ENCODE measurements at places on chromosomes 3 and 15.
A peak's percentile ranks its signal among the peaks of the same experiment; 100 is the strongest.

DNA sequence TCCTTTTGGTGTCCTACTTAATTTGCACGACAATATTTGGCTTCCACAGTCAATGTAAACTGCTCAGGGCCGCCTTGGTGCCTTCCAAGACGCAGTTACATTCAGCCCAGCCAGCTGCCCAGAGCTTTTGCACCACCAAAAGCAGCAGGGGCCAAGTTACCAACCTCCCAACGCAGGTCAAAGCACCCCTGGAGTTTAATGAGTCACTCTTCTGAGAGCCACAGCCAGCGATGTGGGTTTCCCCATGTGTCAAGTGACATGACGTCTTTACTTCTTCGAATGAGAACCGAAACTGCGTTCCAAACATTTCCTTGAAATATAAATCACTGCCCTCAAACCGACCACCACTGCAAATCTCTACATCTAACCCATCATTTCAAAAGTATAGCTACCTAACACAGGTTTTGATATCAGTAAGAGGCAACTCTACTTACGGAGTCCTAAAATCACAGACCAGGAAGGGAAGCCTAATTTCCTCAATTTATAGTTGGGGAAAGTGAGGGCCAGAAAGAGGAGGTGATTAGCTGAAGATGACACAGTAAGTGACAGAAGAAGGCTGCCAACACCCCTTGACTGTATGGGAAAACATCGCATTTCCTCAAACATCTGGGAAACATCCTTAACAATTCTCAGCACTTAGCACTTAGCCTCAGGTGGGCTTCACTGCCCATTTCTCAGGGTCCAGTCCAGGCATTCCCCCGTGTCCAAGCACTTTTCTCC lies 24.5 kb downstream of the MB21D2 start:
- DNase-seq = peak; percentile 77

- peak; percentile 7 for DNase-seq
Measured at GRCh38 chr3:183178833-183179549, 16.5 kb upstream of the LAMP3 start.

DNA sequence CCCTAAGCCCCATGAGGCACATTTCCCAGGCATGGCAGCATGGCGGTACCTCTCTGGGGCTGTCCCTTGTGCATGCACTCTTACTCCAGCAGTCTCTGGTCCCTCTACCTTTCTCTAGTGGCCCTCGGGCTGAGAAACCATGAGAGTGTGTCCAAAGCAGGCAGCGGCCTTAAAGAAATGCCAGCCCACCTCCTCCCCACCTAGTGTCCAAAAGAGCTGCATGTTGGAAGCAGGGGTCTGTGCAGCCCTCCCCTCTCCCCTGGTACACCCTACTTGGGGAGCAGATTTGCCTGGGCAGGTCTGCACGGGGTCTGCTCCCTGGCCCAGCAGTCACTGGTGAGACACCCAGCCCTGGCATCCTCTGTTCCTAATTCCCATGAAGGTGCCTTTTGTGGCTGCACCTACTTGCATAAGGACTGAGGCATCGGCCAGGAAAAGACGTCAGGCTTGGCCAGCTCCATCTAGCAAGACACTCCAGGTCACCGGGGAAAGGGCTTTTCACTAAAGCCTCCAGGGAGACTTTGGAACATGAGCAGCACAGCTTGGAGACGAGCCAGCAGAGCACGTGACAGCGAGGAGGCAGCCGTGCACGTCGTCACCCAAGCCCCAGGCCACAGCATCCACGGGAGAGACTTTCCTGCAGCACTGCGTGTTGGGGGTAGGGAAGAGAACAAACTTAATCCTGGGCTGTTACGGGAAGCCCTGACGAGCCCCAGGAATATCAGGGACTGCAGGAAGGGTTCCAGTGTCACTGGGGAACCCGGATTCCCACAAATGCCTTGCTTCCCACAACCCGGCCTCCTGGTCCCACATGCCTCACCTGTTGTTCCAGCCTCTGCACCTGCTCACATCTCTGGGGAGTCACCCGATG lies 38.8 kb downstream of the TM2D3 start:
- no peak for DNase-seq

DNA sequence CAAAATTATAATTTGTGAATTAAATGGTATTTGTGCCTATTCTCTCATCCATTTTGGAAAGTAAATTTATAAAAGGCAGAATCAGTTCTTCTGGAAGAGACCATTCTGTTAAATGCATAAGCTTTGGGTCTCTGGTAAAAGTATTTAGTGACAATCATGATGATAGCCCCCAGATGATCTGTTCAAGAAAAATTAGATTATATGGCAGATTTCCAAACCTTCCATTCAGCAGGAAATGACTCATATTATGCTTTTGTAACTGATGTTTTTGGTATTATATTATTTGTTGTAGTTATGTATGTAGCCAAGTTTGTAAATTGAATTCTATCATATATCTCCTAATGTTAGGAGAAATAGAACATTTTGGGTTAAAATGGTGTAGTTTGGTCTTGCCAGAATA lies 340.8 kb upstream of the DPH6 start:
- no peak for DNase-seq

- DNase-seq = no peak
Measured at GRCh38 chr3:186679151-186679550, 13.3 kb downstream of the HRG start.

DNA sequence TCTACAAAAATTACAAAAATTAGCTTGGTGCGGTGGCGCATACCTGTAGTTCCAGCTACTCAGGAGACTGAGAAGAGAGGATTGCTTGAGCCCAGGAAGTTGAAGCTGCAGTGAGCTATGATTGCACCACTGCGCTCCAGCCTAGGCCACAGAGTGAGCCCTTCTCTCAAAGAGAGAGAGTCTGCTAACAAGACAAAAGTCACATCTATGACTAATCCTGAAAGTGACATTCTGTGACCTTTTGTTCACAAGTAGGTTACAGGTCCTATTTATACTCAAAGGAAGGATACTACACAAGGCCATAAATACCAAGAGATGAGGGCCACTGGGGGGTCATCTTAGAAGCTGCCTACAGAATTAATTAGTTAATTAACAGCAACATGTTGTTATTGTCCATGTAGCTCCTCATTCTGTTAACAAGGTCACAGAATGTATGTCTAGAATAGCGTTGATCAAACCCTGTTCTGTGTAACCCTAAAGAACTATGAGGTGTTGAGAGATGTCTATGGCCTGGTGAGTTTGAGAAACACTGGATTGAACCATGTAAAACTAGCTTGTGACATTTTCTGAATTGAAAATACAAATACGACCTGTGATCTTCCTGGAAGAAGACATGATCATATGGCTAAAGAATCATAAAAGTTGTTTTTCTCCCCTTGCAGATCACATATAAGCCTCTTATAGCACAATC lies 97.0 kb downstream of the SAMMSON start:
- no peak for DNase-seq

- no peak for DNase-seq
Measured at GRCh38 chr3:128376516-128376915, 90.2 kb downstream of the DNAJB8 start.

DNA sequence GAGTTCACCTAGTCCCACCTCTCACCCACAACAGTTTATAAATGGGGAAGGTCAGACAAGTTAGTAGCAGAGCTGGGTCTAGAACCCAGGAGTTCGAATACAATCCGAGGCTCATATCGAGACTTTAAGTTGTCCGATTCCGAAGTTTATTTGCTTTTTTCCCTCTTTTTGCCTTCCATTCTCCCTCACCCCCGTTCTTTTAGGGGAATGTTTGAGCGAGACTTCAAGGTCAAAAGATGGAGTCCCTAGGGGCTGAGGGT lies 7.3 kb downstream of the BCL6 start:
- no peak for DNase-seq

DNA sequence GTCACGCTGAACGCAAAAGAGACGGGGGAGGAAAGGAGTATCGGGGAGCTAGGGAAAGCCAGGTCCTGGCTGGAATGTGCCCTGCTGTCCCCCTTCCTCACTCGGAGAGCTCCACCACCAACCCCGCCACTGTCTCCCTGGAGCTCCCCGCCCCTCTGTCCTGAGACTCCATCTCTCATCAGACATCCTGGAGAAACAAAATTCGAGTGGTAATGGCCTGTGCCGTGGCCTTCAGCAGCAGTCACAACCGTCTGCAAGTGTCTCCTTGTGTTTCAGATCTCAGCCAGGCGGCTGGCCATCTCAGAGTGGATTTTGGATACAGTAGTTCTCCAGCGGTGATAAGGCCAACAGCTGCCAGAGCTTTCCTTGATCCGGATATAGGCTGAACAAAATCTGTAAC lies 76.9 kb downstream of the OCA2 start:
- no peak for DNase-seq

DNA sequence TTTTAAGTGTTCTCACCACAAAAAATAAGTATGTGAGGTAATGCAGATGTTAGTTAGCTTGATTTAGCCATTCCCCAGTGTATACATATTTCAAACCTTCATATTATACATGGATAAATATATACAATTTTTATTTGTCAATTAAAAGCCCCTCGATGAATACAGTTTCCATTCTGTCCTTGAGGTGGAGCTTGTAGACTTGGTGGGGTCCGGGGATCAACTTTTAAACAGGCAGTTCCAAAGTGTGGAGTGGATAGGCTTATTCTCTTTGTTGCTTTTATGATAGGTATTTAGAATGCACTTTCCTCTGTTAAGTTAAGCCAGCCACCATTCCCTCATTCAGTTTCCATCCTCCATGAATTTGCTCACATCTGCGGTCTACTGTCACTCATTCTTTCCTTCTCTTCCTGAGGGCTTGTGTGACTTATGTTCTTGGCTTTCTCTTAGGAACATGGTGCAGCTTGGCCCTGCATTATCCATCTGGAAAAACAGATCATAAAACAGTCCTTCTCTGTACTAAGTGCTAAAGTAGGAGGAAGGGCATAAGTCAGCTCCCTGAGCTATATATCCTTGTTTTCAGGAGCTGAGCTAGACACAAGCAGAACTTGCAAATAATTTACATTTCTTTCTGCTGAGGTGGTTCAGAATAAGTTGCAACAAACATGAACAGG lies 149.1 kb downstream of the NFKBIZ start:
- no peak for DNase-seq

DNA sequence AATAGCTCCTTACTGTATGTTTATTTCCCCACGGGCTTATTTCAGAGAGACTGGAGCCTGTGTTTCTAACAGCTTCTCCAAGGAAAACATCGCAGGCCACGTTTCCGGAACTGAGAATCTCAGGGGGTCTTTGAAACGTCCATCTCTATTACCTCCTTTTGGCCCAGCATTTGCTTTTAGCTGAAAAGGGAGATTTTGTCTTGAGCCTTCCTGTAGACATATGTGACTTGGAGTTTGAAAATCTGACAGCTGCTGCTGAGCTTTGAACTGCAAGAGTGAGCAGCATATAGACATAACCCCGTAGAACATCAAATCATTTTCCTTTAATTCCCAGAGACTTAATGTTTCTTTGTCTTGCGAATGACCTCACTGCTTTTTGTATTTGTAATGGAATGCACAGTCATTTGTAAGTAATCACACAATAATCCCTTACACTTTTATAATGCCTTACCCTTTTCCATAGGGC lies 54.6 kb downstream of the LPP start:
- no peak for DNase-seq

DNA sequence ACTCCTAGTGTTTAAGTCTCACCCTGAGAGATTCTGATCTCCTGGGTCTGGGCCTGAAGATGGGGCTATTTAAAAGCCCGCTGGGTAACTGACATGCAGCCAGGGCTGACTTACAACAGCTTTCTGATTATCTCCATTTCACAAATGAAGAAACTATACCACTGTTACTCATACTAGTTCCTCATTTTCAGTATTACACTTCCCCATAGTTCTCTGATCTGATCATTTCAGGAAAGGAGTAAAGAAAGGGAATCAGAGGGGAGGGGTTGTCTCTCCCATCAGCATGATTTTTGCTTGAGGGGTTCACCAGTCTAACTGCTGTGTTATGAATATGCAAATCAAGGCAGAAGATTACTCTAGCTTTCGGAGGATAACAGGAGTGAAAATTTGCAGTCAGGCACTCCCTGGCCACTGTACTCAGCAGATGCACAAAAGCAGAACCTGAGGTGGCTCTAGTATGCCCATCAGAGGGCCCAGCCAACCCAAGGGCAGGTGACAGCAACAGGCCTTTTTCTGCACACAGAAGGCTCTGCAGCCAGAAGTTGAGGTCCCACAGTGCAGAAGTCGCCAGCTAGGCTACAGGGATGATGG lies 59.4 kb downstream of the DAPK2 start:
- no peak for DNase-seq

DNA sequence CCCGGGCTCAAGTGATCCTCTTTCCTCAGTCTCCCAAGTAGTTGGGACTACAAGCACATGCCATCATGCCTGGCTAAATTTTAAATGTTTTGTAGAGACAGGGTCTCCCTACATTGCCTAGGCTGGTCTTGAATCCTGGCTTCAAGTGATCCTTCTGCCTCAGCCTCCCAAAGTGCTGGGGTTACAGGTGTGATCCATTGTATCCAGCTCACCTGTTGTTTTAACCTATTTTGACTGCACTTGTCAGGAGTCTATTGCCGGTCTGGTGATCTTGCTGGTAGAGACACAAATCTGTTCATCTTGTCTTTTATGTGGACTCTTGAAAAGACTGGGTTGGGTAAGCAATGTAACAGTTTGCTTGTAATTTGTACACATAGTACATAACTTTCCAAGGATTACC lies 7.9 kb downstream of the IREB2 start:
- no peak for DNase-seq

DNA sequence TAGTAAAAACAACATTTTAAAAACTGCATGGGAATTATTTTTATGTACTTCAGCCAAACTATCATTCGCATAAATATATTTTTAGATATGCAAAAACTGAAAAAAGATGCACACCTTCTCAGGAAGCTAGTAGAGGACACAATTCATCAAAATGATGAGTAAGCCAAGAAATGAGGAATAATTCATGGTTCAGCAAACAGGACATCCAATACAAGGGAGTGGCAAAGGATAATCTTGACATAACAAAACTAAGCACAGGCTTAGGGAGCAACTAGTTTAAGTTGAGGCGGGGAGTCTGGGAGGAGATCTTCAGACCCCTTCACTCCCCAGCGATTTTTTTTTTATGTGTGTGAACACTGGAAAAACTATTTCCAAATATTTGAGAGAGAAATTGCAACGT lies 93.7 kb downstream of the ZNF280D start:
- DNase-seq = no peak

- DNase-seq = no peak
Measured at GRCh38 chr3:123660900-123661299, 76.0 kb upstream of the HACD2 start.

- no peak for DNase-seq
Measured at GRCh38 chr15:42079401-42079908, 14.9 kb downstream of the PLA2G4D start.

DNA sequence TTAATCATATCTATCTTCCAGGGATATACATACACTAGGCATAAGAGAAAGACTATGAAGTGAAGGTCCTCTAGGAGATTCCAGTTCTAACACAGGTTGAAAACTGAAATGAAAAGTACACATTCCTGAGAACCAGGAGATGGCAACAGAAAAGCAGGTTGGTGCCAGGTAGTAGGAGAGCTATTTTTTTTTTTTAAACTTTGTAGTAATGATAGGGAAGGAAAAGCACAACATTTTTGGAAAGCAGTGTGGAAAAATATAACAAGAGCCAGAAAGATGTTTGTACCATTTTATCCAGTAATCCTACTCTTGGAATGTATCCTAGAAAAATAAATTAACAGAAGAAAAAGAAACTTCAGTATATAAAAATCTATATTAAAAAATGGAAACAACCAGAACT lies 189.9 kb downstream of the DTWD1 start:
- DNase-seq = no peak

Data from CD4-positive, alpha-beta T cell treated with Interleukin-4 for 4 hours (primary cell).